ENCODE measurements at places on chromosomes 7 and 10.

DNA sequence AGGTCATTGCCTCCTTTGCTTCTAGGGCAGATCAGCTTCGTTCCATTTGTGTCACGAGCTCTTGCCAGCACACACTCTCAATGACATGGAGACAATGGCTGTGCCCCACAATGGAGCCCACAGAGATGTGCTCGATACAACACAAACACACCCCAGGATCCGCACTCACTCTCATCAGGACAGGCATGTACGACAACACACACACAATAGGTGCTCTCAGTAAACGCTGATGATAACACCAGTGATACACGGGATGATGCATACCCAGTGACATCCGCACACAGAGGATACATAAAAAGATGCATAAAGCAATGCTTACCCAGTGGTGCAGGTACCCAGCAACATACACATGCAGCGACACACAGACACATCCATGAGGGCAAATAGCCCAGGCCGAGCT, 61.2 kb upstream of the LBX1 start:
- DNase-seq, result no peak

GRCh38 chr7:23350466-23350865, 51.3 kb downstream of the MALSU1 start:
- no peak for DNase-seq

DNA sequence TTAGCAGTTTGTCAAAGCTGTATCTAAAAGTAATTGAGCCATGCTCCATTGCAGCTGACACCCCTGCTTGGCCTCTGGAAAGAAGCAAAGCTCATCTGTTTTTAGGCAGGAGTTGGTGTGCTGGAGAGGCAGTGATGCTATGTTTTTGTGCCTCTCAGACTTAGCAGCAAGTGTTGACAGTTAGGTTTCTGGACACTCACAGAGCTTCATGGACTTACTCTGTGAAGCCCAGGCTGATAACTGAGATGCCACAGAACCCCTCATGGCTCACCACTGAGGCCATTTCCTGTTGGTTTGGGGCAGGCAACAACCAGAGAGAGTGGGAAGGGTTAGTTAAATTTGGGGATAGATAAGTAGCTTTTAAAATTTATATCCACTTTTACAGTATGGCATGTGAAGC, 59.8 kb downstream of the BTAF1 start:
- no peak for DNase-seq

DNA sequence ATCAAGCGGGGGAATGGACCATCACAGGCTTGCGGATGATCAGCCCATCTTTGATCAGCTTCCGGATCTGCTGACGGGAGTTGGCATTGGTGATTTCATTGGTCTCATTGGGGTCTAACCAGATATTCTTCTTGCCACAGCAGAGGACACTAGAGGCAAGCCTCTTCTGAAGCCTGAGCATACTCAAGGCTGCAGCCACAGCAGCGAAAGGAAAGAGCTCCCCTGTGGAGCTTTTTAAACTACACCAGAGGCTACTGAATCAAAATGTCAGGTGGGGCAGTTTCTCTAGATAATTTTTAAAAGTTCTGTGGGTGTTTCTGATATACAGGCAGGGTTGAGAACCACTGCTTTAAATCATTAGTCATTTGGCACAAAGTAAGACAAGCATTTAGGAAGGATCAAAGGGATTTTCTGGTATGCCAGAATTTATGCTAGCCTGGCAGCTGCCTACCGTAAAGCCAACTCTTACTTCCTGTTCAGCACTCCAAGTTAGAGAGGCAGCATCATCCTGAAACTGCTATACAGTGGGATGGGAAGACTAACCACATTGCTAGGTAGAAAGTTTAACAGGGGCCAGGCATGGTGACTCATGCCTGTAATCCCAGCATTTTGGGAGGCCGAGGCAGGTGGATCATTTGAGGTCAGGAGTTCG, 7.0 kb downstream of the NAPEPLD start:
- DNase-seq, result no peak
